ENCODE measurements at places on chromosomes 1 and 21.
A peak's percentile ranks its signal among the peaks of the same experiment; 100 is the strongest.

- peak; percentile 74 for DNase-seq
These were observed 7.0 kb upstream of the P3R3URF start for GRCh38 chr1:46183079-46183847.

DNA sequence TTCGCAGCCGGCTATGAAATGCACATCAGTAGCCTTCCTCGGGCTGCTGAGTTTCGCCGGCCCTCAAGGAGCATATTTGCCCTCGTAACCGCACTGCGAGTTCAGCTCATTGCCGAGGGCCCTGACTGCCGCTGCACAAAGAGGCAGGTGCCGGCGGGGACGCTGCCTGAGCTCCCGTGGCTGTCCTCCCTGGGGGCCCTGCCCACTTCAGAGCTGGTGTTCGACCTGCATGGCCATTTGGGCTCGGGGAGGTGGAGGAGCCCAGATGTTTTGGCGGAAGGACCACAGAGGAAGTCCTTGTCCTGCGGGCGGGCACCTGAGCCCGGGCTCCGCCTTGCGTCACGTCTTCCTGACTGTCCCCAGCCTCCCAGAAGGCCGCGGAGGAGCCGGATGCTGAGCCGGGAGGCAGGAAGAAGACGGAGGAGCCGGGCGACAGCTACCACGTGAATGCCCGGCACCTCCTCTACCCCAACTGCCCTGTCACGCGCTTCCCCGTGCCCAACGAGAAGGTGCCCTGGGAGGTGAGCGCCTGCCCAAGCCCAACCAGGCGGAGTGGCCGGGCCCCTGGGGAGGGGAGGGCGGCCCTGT lies 29.9 kb upstream of the LRRC3 start:
- no peak for DNase-seq

DNA sequence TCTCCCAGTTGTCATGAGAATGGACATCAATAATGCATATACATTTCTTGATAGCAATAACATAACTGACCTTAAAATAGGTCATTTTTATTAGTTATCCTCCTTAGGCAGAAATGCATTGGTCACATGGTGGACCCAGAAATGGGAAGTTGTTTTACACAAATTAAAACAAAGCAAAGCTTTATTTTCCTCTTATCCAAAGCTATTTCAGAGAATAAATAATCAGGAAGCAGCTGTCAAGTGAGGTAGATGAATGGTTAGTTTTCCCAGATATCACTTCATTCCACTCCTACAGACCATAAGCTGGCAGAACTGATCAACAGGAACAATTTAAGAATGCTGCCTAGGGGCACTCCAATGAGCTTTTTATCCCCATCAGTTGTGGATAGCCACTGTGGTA lies 16.0 kb upstream of the OLIG1 start:
- no peak for DNase-seq

GRCh38 chr1:167676916-167677848 lies 44.6 kb upstream of the MPZL1 start:
- no peak for DNase-seq

DNA sequence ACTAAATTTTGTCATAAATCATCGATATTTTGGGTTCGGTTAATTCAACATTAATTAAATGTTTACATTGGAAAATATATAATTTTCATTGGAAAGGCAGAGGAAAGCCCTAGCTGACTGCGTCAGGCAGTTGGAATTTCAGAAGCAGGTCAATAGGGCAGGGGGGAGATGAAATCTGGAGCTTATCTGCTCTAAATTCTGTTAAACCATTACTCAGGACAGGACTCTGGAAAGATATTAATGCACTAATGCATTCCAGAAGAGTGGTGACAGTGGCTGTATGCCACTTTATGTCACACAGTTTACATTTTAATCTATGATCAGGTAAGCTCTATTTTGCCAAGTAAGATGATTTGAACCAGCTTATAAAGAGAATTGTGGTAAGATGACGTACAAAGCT lies 153.0 kb upstream of the B3GALT2 start:
- DNase-seq: no peak

GRCh38 chr21:33433425-33434114 lies 30.4 kb downstream of the IFNGR2 start:
- DNase-seq: no peak

DNA sequence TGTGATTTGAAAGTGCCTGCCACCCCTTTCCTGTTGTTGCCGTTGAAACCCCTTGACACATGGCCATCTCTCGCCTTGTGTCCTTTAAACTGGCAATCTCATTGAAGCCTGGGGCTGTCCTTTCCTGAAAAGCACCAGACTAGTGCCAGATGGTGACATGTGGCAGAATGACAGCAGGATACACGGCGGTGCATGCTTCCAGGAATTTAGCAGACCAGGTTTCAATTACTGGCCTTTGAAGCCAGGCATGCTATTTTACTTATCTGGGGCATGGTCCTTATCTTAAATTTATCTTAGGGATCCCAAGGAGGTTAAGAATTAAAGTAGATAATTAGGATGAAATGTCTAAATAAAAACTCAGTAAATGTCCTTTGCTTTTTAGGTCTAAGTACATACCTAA lies 15.2 kb downstream of the PLPPR4 start:
- no peak for DNase-seq

GRCh38 chr1:46681333-46682034 lies 9.8 kb downstream of the TEX38 start:
- no peak for DNase-seq

GRCh38 chr1:61301824-61302657 lies 219.7 kb downstream of the NFIA start:
- no peak for DNase-seq

All from right atrium auricular region (tissue), 2 donors.